ENCODE measurements at places on chromosomes 2 and 18.

DNA sequence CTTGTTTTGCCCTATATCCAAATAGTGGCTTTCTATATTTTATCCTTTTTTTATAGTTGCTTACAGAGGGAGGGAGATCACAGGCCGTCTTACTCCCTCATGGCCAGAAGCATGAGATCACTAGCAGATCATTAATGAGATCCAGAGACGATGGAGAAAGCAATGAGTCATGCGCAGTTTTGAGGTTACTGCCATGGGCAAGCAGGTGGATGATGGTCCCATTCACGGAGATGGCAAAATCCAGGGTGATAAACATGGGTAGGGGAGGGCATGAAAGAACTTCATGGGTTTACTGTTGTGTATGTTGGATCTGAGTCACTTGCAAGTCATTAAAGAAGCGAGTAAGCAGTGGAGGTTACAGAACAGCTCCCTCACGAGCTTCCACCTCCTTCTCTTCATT, 60.4 kb downstream of the C18orf63 start:
- DNase-seq, result no peak

- DNase-seq, result no peak
Observed at GRCh38 chr2:235642446-235643098, 148.7 kb downstream of the AGAP1 start.

DNA sequence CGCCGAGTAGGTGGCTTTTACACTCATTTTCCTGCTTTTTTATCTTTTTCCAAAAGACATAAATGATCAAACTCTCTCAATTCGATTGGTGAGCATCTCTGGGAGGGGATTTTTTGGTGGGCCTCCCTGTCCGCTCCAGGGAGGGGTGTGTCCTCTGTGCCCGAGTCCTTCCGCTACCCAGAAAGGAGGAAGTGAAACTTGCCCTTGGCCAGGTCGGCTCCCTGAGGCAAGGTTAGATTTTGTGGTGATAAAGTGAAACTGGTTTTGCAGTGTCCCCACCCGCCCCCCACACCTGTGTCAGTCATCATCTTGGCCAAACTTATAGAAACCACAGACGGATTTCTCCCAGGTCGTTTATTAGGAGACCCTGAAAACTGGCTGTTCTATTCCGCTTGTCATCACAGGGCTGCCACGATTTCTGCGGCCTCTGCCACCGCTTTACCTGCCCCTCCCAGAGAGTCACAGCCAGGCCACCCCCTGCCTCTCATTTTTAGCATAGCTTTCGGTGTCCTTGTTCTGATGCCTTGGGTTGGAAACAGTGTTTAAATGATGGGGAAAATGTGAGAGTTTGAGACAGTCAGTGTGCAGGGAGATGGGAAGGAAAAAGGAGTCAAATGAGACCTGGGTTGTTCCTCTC, 93.6 kb downstream of the SH3BP4 start:
- DNase-seq, result peak; percentile 16

- DNase-seq, result no peak
Observed at GRCh38 chr2:9821805-9822445, 21.3 kb upstream of the TAF1B start.
